ENCODE measurements at places on chromosomes 16 and 17. TPM values are rescaled to one million over a fixed set of nuclear protein-coding genes. Genes with fewer than 3 reads are reported as not detected.

GRCh38 chr16:79012671-79013434, 587.7 kb downstream of the MAF start:
- DNase-seq, result no peak

GRCh38 chr16:67415872-67416793, at the start of gene ZDHHC1:
Gene ZDHHC1, minus strand, starts transcription at chr16:67416477. Its CDS starts 8,702 bp downstream, at chr16:67407775.
- DNase-seq, result no peak

GRCh38 chr16:74717367-74717766, 16.7 kb upstream of the MLKL start:
- no peak for DNase-seq

DNA sequence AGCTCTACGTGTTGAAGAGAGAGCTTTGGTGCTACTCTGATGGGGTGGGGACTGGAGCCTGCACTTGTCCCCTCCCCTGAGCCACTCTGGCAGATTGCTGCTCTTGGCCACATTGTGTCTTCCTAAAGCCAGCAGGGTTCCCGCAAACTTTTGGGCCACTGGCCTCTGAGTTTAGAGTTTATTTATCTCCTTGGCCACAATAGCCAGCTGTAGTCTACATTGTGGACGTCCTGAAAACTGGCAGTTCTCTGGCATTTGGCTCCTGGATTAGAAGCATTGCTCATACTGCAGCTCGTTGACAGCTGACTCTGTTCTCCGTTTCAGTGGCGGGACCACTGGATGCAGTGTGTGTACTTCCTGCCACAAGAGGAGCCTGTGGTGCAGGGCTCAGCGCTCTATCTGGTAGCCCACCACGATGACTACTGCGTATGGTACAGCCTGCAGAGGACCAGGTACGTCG, 34.6 kb downstream of the PRMT7 start:
- no peak for DNase-seq

TPSD1 gene
- not detected for total RNA-seq

DNA sequence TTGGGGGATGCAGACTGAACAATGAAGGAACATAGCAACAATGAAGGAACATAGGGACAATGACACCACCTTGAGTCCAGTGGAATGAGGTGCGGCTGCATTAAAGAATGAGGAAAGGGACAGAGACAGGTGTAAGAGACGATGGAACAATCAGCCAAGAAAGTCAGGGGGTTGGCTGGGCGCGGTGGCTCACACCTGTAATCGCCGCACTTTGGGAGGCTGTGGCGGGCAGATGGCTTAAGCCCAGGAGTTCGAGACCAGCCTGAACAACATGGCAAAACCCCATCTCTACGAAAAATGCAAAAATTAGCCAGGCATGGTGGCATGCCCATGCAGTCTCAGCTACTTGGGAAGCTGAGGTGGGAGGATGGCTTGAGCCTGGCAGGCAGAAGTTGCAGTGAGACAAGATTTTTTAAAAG, 13.6 kb upstream of the CBFB start:
- no peak for DNase-seq

TBX6 gene
- total RNA-seq, result 0.58 TPM

DNA sequence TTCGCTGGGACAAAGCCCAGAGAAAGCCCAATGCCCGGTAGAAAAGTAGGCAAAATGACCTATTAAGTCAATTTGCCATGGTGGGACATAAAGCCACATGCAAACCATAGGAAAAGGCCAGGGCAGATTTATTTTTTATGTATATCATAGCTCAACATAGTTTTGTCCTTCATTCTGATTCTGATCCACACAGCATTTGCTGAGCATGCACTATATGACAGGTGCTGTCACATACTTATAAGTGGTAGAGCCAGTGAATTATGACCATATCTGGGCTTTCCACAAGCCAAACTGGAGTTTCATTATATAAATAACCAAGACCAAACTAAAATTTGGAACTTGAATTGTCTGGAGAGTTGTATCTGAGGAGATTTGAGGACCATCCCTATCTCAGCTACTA, 74.3 kb downstream of the CA10 start:
- no peak for DNase-seq

KRTAP17-1 gene
- not detected for total RNA-seq

NUPR1 gene
- 0.23 TPM for total RNA-seq

CCL14 gene
- total RNA-seq, result 11.2 TPM

NPIPA5 gene
- total RNA-seq, result 10.2 TPM

- no peak for DNase-seq
These were observed 12.1 kb downstream of the FAM20A start for GRCh38 chr17:68589086-68589485.

DNA sequence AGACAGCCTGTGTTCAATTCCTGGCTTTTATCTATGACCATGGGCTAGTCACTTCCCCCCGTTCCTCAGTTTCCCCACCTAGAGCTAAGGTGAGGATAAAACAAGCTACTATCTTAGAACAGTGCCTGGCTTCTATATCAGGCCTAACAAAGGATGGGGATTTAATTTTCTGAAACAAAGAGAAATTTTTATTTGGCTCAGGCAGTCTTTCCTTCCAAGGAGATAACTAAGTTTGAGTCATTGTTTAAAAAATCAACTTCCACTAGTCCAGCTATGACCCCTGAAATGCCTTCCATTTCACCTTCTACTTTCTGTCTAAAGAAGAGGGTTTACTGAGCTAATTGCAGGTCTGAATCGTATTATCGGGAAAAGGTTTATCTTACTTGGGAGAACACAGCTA, 99.0 kb downstream of the CMIP start:
- no peak for DNase-seq

DNA sequence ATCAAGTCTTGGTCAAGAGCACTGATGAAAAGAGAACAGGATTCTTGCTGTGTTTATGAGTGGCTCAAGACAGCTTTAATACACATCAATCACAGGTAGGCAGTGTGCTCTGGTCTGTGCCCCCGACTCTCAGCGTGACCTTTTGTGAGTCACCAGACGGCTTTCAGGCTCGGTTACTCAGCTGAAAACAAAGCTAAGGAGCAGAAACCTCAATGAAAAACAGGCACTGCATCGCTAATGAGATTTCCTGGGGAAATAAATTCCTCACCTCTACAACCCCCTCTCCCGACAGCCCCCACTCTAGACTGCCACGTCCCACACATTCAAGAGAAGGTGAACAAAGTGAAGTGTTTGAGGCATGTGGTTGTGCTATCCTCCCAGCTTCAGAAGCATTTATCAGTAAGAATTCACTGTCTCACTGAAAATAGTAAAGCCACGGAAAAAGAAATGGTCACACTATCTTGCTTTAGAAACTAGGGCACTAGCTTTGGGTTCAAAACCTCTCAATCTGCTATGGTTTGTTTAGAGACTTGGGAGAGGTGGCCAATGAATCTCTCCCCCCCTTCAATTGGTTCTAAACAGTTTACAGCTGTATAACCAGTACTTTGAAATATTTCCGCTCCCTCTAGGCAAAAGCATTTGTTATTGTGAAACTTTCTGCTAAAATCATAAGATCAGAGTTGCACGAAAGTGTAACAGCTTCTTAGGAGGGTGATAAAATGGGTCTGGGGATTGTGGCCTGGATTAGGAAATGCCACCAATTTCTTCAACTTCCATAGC, 199.5 kb upstream of the PMFBP1 start:
- DNase-seq, result peak; percentile 78

GRCh38 chr16:81668243-81669097, 110.6 kb upstream of the PLCG2 start:
- DNase-seq, result no peak

DNA sequence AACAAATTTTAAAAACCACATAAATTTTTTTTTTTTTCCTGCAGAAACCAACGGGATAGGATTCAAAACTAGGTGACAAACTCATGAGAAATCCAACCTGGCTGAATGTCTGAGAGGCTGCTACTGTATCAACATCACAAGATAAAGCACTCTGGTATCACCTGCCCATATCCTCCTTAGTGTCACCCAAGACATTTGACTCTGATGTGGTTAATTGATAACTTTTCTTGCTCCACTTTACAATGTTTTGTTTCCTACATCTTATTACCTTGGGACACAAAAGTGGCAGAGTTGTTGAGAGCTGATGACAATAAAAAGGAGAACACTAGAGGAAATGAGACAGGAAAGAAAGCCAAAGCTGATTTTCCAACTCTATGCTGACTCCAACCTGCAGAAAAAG, 4.0 kb upstream of the FBXL20 start:
- no peak for DNase-seq

GRCh38 chr16:50403491-50403890, 34.7 kb upstream of the BRD7 start:
- no peak for DNase-seq

ZSCAN10 gene
- total RNA-seq, result not detected

GRCh38 chr16:51045186-51045585, 105.9 kb downstream of the SALL1 start:
- no peak for DNase-seq

Measured in glomerular endothelial cell (primary cell).